ENCODE measurements at places on chromosomes 5 and 9. TPM values are rescaled to one million over a fixed set of nuclear protein-coding genes. Genes with fewer than 3 reads are reported as not detected.

The TMEM252 gene
- total RNA-seq = not detected

DNA sequence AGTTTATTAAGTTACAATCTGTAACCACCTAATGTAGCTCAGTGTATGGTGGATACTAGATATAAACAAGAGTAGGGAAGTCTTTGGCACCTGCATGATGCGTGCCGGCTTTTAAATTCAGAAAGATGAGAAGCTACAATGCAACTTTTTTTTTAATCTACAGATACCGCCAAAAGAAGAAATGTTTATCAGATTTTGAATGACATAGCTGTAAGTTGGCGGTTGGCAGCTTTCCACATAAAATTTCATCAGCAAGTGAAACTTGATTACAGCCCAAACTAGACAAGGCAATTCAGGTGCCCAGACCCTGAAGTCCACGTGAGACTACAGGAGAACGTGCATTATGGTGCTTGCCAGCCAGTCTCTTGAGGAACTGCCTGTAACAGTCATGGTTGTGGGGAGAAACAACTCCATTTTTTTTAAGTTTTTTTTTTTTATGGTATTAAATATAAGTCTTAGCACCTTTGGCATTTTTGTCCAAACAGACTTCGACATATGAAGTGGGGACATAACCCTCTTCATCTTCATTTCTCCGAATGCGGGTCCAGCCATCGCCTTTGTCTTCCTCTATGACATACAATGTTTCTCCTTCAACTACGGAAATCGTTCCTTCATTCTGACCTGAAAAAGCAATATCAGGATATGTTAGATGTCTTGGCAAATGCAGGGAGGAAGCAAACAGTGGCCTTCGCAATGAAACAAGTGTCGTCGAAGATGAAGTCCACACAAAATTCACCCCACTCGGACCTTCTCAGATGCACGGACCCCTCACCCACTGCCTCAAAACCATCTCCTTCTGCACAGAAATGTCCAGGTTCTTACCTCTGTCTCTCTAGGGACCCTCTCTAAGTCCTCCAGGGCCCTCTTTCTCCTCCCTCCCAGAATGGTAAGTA, 60.4 kb downstream of the USP20 start:
- ATAC-seq = no peak

The SLC1A3 gene
- 14.7 TPM for total RNA-seq

DNA sequence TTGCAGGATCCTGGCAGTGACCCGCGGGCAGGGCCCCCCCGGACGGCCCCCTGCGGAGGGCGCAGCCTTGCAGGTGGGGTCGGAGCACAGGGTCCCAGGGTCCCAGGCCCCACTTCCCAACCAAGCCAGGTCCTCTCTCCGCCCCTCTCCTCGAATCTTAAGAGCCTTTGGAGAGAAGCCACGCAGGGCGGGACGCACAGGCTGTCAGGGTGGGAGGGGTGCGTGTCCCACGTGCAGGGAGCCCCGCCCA, 18.4 kb upstream of the EGFL7 start:
- ATAC-seq = peak; percentile 89

DNA sequence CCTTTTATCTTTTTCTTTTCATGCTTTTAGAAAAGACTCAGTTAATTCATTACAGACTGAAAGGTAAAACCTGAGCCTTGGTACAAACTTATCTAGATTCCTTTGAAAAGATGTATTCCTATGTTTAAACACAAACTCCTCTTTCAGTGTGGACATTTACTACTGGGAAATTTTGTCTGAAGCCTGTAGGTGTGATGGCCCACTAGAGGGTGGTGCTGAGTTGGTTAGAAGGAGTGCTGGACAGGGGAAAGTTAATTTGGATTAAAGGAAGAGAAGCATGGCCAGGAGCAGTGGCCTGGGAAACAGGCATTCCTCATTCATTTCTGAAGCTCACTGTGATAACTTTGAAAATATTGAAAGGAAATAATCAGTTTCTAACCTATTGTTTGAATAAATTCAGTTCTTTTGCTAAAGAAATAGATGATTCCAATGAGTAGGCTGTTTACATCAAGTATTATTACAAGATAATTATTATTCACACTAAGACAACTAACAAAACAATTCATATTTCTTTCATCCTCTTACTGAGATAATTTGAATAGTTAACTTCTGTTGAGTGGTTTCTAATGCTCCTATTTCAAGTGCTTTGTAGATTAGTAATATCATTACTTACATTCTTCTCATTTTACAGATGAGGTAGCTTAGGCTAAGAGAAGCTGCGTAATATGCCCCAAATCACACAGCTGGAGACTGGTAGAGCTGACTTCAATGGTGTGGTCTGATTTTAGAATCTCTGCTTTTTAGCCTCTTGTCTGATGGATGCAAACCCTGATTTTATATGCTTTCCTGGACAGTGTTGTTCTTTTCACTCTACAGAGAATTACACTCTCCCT, 150.9 kb downstream of the ADGRV1 start:
- ATAC-seq = peak; percentile 52

The PCDHGA8 gene
- 0.64 TPM for total RNA-seq

DNA sequence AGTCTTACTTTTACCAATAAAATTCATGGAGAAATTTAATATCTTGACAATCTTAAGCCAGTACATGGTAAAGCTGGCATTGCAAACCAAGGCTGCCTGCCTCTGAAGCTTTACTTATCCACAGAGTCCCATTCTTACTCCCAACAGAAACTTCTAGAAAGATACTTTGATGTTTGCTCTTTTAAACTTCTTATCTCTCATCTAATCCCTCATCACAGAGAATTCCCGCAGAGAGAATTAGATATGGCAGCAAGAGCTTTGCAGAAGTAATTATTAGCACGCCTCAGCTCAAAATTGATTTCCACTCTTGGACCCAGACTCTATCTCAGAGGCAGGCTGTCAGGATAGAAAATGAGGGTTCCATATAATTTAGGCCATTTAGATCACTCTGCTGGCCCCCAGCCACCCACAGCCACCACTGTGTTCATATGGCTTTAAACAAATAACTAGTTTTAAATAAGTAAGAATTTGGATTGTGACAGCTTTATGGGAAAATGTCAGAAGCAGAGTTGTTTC, 37.9 kb upstream of the GAS1 start:
- no peak for ATAC-seq

DNA sequence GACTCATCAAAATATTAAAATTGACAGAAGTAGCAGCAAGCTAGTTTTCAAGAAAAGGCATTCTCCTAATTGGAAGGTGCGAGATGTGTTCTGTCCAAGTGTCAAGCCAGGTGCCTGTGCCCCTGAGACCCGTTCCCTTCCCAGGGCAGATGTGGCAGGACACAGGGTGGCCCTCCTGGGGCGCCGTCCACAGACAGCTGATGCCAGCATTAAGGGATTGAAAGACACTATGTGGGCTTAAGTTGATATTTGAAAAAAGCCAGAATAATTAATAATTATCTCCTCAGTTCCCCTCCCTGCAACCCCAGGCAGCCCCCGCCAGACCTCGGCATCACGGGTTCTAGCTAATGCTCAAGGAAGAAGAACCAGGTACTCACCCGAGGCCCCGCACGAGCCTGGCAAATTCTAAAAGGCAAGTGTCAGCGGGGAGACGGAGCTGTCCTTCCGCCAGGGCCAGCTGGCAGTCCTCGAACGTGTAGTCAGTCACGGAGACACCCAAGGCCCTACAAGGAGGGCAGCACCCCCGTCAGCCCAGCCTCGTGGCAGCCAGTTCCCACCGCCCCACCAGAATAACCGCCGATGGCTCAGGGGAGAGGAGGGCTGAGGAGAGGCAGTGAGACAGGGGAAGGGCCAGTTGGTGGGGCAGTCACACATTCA, 29.1 kb upstream of the SLC6A3 start:
- no peak for ATAC-seq

DNA sequence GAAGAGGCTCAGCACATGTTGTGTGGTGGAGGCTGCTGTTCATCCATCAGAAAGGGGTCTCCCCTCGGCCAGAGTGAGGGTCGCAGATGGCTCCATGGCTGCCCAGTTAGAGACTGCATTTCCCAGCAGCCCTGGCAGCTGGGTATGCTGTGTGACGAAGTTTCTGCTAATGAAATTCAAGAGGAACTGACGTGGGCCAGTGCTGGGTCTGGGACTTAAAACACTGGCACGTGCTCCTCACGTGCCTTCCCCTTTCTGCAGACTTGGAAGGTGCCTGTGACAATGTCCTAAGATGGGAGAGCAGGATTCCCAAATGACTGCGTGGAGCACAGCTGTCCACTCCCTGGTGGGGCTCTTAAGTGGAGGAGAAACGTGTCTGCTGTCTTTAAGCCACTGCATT, 114.5 kb upstream of the RAPGEF1 start:
- ATAC-seq = no peak

DNA sequence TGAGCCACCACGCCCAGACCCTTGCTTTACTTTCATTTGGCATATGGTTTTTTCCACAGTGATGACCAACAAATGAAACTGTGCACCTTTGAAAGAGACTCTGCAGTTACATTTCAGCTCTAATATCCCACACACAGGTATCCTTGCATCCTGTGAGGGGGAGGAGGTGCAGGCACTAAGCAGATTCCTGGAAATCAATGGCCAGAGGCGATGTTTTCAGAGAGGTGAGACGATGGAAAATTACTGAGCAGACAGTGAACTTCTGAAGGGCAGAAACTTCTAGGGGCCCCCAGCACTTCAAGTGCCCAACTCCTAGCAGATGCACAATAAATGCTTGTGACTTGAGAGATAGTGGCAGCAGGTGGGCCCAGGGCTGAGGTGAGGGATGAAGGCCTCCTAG, 29.8 kb upstream of the GNE start:
- no peak for ATAC-seq

DNA sequence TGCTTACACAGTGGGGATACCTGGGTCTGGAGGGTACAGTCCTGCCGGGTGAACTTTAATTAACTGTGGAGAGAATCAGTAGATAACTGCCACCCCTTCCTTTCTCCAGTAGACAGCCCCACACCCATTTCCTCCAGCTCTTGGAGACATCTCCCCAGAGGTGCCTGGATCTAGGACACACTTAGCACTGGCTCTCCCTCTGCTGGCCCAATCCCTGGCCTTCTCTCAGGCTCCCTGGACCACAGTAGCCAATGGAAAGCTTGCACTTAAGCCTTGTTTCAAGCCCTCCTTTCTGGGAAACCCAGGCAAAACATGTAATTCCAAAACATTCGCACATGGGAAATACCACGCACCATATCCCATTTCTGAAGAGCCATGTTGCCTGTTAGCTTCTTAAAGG, 169.2 kb upstream of the GAS1 start:
- ATAC-seq = no peak

The C5orf34 gene
- 1.2 TPM for total RNA-seq

DNA sequence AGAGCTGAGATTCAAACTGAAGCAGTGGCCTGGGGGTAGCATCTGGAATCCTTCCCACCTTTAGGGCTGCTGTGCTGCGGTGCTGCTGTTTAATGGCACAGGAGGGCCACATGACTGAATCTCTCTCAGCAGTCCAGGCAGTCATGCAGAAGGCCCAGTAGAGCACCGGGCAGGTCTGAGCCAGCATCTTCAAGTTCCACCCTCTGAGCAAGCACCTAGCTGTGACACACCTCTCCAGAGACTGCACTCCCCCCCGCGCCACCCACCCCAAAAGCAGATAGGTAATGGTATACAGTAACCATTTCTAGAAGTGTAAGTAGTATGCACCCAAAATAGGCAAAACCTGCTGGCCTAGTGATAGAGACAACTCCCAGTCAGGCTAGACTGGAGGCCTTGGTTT, 8.2 kb downstream of the IL4 start:
- ATAC-seq = peak; percentile 59

The PCDHGB5 gene
- 5.8 TPM for total RNA-seq

DNA sequence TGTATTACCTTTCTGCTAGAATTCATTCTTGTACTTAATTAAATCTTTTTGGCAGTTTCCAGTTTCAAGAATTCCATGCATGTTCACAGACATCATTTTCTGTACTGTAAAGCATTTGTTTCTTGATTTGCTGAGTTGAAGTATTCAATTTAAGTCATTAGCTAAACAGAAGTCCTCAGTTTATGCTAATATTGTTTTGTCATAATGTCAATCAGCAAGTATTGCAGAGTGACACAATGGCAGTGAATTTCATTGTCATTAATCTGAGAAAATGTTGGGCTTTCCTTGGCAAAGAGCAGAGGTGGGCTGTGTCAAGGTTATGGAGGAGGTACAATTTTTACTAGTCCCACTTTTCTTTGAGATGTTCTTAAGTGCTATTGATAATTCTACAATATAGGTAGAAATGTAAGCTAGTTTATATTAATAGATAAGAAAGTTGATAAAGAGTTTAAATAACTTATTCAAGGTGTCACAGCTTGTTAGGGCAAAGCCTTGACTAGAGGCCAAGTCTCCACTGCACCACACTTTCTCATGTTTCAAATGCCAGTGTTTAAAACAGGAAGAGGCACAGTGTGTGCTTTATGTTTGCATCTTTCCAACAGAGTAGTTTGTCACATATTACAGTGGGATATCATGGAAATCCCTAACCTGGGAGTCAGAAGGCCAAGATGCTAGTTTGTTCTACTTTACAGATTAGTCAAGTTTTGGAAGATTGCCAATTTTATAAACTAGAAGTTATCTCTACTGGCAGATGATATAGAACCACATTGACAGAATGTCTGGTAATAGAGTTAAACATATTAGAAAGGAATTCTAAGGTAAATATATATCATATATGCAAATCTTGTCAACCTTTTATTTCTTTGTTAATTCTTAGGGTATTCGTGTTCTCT, 56.3 kb downstream of the SLF1 start:
- ATAC-seq = no peak

- no peak for ATAC-seq
Measured at GRCh38 chr9:115957585-115957984, 196.0 kb upstream of the PAPPA start.

DNA sequence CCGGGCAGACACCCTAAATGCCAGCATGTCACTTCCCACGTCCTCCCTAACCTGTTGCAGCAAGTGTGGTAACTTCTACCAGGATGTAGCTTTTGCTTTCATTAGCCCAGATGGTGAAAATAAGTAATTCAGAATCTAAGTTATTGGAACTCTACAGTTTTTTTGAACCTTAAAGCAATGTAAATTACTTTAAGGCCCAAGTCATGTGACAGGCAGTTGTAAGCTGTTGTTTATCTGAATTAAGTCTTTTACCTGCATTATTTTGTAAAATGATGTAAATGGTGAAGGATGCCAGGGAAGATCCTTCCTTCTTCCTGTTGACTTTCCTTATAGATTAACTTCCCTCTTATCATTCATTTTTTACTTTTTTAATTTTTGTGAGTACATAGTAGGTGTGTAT, 670.2 kb downstream of the SEMA5A start:
- ATAC-seq = no peak

GRCh38 chr9:125811002-125811401, 63.8 kb downstream of the PBX3 start:
- no peak for ATAC-seq

DNA sequence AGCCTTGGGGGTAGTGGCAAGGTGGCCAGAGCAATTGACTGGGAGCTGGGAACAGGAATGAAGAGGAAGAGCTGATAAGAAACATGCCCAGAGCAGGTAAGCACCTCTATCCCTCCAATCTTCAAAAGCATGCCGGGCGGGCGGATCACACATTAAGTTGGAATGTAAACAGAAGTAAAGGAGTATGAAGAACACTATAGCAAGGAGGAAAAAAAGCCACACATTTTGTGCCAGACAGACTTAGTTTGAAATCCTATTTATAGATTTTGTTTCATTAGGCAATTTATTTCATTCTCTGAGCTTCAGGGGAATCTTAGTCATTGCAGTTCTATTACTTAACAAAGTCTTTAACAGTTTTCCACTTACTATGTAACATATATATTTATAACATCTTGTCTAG, 173.9 kb upstream of the TNC start:
- peak; percentile 69 for ATAC-seq

The SVEP1 gene
- total RNA-seq = 1.2 TPM

- ATAC-seq = no peak
Measured at GRCh38 chr5:191949-192690, 825 bp downstream of the LRRC14B start.

The GRIN3A gene
- total RNA-seq = not detected

Measured in esophagus mucosa (tissue), 1 donor.